Stimulated activated CD4-positive, alpha-beta T cell treated with anti-CD3 and anti-CD28 coated beads, Interleukin-4, amount 100 ng/mL, for 4 hours (primary cell): ENCODE measurements at places on chromosomes 6 and 20.

DNA sequence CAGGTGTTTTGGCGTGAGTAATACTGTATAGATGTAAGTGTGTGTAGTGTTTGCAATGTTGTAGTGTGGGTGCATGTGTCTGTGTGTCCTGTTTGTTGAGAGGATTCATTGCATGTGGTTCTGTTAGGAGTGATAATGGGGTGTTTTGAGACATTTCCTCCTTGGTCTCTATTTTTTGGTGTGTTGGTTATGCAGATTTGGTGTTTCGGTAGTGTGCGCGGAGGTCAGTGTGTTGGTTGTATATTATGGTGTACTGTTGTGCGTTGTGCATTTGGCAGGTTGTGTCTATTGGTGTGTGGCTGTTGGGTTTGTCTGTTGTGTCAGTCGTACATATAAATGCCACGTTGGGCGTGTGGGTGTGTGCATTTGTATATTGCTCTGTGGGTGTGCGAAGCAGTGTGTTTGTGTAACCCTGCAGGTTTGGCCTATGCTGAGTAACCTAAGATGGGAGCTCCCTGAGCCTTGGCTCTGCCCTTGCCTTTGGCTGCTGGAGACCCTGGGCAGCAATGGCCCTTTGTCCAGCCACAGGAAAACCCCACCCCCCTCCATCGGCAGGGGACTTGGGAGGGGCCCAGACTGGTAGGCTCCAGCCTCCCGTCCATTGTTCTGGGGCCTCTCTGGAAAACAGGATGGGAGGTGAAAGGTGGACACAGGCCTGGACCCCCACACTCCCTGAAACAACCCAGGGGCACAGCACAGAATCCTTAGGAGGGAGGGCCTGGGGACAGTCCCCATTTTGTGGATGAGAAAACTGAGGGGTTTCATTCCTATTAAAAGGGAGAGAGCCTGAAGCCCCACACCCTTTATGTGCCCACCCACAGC, 10.3 kb upstream of the ID1 start:
- DNase-seq: no peak

DNA sequence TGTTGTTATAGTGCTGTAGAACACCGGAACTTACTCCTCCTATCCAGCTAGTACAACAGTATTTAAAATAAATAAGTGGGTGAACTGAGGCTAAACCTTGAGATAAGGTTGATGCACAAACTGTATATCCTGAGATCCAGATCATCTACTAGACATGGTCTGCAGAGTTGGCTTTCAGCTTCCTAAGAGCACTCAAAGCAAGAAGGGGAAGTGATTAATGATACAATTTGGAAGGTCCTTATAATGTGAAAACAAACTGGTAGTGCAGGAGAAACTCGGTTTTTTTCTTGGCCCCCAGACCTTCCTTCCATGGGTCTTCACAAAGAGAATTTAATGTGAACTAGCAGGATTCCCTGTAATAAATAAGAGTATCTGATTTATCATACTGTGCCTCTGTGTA, 27.4 kb upstream of the RREB1 start:
- DNase-seq: no peak

DNA sequence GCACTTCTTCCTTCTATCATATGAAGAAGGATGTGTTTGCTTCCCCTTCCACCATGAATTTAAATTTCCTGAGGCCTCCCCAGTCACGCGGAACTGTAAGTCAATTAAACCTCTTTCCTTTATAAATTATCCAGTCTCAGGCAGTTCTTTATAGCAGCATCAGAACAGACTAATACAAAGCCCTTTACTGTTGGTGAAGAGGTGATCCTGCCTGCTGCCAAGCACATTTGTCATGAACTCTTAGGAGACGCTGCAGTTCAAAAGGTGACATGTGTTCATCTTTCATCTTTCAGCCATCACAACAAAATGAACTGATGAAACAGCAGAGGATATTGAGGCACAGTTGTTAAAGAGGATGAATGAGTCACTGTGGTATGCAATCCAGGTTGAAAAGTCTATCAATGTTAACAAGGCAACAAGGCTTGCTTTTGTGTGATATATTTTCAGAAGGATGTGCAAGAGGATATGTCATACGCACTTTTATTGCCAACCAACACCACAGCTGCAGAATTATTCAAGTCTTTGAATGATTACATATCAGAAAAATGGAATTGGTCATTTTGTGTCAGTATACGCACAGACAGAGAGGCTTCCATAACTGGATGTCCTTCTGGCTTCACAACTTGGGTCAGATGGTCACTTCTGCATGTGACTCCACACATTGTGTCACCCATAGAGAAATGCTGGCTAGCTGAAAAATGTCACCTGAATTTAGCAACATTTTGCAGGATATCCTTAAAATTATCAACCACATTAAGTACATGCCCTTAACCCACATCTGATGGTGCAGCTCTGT, 52.4 kb upstream of the PLN start:
- DNase-seq: no peak

DNA sequence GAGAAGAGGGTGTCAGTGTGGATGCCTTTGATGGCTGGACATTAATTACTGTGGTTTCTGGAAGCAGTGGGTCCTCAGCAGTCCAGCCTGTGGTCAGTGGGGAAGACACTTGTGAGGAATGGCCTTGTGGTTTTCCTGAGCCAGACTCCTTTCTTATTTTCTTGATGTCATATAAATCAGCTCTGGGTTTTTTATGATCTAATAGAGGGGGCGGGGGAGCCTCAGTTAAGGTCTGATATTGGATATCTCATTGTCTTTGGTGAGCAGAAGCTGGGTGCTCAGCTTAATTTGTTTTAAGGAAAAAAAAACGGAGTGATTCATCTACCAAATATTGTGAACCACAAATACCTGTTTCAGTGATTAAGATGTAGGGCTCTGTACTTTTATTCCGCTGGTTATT, 62.1 kb downstream of the OTOR start:
- no peak for DNase-seq

DNA sequence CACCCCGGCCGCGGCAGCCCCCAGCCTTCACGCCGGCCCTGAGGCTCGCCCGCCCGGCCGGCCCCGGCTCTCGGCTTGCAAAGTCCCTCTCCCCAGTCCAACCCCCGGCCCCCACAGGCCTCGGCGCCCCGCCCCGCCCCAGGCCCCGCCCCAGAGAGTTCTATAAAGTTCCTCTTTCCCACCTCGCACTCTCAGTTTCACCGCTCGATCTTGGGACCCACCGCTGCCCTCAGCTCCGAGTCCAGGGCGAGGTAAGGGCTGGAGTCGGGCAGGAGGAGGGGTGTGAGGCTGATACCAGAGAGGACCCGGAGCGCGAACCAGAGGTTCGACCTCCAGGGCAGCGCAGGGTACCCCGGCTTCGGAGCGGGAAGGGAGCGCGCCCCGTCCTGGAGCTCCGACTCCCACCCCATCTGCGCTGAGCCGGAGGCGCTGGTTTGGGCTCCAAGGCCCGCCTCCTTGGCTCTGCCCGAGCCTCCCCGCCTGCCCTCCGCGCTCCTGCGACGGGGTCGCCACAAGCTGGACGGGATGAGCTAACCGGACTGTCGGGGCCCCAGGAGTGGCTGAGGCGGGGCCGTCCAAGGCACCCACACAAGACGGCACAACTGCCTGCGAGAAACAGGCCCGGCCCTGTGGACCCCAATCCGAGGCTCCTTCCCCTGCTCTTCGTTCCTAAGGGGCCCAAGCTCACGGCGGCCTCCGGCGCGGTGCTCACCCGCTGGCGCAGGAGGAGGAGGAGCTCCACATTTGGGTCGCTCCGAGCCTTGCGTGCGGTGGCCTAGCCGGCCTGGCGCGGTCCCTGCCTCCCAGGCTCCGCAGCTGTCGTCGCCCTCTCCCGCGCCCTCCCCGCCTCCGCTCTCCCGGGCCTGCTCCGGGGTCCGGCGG, at the start of gene IRF4:
Gene IRF4 (plus strand): TSS at position 194 of the 882 bp plus-strand sequence. CDS start 1,401 bp downstream, outside the sequence.
- DNase-seq: peak; percentile 77
